H4 (cell line): ENCODE measurements at places on chromosomes 5 and 9. TPM values are rescaled to one million over a fixed set of nuclear protein-coding genes. Genes with fewer than 3 reads are reported as not detected.

The FRMPD1 gene
- total RNA-seq: not detected in 2 replicates

The PWWP2A gene
- total RNA-seq: 8.9 and 9.1 TPM in 2 replicates

The SLC46A2 gene
- total RNA-seq: not detected in 2 replicates

The CXXC5 gene
- 46.9 and 55.1 TPM in 2 replicates for total RNA-seq

The SLC28A3 gene
- total RNA-seq: 0.02 TPM in 1 of 2 replicates, not detected in the other

The TMEM252 gene
- total RNA-seq: not detected in 2 replicates
